B cell (primary cell): ENCODE measurements at places on chromosomes 7 and 10.

GRCh38 chr10:126836009-126836408 lies 69.2 kb upstream of the DOCK1 start:
- no peaks in the 10 kb centered on the region for H3K4me1 ChIP-seq
- no peak for DNase-seq
- no peak overlapping the region for H3K27ac ChIP-seq
- H3K27me3 ChIP-seq = no peaks in the 10 kb centered on the region
- H3K36me3 ChIP-seq = no peaks in the 10 kb centered on the region
- H3K4me3 ChIP-seq = no peak overlapping the region

GRCh38 chr7:4873071-4873944 lies 10.2 kb downstream of the RADIL start:
- H3K4me1 ChIP-seq = no peaks in the 10 kb centered on the region
- no peaks in the 10 kb centered on the region for H3K36me3 ChIP-seq
- no peaks in the 10 kb centered on the region for H3K27me3 ChIP-seq

DNA sequence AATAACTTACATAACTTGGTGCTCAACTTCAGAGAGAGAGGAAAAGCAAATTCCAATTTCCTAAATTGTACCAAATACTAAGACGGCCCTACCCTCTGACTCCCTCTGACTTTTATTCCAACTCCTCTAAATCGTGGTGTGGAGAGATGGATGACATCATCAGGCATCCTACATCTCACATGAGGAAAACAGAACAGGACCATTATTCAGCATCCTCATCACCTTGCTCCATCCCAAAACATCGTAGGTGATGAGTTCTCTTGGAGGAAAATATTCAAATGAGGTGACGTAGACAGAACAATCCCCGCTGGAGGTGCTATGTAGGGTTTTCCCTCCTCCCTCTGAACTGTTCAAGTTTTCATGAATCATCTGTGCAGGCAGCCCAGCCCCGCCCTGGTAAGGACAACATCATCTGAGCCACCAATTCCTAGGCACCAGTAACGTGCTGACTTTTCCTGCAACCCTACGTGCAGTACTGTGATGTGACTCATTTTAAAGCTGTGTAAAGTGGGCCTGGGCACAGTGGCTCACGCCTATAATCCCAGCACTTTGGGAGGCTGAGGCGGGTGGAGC lies 167.2 kb downstream of the CALN1 start:
- H3K27me3 ChIP-seq = no peaks in the 10 kb centered on the region
- no peak for DNase-seq
- H3K36me3 ChIP-seq = no peaks in the 10 kb centered on the region
- no peak overlapping the region for H3K4me3 ChIP-seq
- H3K4me1 ChIP-seq = no peaks in the 10 kb centered on the region

DNA sequence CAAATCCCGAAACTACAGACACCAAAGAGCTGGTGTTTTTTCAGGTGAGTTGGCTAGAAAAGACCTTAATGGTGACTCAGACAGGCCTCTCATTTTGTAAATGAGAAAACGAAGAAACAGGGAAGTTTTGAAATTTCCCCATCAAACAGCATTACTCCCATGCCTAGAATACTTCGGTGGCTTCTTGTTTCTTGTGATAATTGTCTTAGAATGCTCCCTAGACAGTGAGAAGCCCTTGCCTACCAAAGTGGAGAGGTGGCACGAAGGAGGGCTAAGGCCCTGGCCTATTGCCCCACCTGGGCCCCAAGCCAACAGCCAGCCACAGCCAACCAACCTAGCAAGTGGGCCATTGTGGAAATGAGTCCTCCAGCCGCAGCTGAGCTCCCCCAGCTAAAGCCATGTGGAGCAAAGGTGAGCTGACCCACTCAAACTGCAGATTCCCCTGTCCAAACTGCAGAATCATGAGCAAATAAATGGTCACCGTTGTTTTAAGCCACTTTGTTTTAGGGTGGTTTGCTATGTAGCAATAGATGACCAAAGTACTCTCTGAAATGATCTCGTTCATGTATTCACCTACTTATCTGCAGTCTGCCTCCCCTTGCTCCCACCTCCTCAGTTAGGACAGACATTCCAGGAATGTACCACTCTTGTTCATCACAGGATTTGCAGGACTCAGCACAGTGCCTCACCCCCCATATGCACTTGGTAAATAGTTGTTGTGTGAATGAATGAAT lies 97.7 kb upstream of the FGFR2 start:
- DNase-seq = no peak
- no peaks in the 10 kb centered on the region for H3K4me1 ChIP-seq
- H3K27ac ChIP-seq = no peak overlapping the region

- H3K4me1 ChIP-seq = no peaks in the 10 kb centered on the region
- H3K36me3 ChIP-seq = peaks cover 25% of the 10 kb centered on the region
- H3K27ac ChIP-seq = no peak overlapping the region
- H3K4me3 ChIP-seq = no peak overlapping the region
- no peak for DNase-seq
These were observed 25.3 kb upstream of the C10orf95 start for GRCh38 chr10:102476466-102477141.

DNA sequence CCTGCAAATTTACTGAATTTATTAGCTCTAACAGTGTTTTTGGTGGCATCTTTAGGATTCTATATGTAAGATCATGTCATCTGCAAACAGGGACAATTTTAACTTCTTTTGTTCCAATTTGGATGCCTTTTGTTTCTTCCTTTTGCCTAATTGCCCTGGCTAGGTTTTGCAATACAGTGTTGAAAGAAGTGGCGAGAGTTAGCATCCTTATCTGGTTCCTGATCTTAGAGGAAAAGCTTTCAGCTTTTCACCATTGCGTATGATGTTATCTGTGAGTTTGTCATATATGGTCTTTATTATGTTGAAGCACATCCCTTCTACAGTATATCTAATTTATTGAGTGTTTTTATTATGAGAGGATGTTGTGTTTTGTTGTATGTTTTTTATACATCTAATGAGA lies 301.4 kb downstream of the PTPRN2 start:
- H3K27ac ChIP-seq = no peak overlapping the region
- no peaks in the 10 kb centered on the region for H3K36me3 ChIP-seq
- H3K4me1 ChIP-seq = no peaks in the 10 kb centered on the region
- no peak for DNase-seq

- no peaks in the 10 kb centered on the region for H3K4me1 ChIP-seq
- no peaks in the 10 kb centered on the region for H3K27me3 ChIP-seq
- DNase-seq = no peak
- H3K36me3 ChIP-seq = no peaks in the 10 kb centered on the region
These were observed 264.5 kb downstream of the PLXNA4 start for GRCh38 chr7:132311733-132312132.

DNA sequence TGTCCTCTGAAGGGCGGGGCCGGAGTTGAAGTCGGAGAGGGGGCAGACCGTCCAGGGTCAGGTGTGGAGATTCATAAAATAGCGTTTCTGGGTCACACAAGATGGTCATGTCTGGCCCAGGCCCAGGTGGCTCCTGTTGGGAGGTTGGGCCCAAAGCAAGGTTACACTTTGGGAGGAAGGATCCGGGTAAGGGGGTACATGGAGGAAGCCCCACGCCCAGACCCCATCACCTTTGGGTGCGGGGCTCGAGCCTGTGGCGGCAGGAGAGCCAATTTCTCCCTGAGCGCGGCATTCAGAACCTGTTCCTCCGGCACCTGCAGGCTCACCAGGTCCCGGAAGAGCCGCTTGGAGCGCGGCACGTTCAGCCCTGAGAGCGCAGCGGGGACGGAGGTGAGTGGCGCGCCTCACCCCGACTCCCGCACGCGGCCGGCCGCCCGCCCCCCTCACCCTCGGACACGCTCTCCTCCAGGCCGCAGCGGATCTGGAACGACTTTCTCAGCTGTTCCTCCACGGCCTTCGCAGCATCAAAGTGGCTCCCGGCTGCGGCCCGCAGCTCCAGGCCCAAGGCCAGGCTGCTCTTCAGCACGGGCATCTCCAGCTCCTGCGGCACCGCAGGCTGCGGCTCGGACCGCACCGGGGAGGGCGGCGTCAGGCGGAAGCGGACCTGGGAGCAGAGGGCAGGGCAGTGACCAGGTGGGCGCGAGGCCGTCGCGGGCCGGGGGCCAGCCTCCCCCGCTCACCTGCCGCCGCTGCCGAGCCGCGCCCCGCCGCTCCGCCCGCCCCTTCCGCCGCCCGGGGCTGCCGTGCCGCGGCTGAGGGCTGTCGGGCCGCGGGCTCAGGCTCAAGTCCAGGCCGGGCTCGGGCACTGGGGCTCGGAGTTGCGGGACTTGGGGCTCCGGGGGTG lies 644 bp downstream of the PPP1R35 start:
- peak overlapping the region; percentile 87 for H3K27ac ChIP-seq
- DNase-seq = peak; percentile 81
- no peaks in the 10 kb centered on the region for H3K27me3 ChIP-seq
- peaks cover 5% of the 10 kb centered on the region for H3K36me3 ChIP-seq
- H3K4me1 ChIP-seq = peaks cover 46% of the 10 kb centered on the region

DNA sequence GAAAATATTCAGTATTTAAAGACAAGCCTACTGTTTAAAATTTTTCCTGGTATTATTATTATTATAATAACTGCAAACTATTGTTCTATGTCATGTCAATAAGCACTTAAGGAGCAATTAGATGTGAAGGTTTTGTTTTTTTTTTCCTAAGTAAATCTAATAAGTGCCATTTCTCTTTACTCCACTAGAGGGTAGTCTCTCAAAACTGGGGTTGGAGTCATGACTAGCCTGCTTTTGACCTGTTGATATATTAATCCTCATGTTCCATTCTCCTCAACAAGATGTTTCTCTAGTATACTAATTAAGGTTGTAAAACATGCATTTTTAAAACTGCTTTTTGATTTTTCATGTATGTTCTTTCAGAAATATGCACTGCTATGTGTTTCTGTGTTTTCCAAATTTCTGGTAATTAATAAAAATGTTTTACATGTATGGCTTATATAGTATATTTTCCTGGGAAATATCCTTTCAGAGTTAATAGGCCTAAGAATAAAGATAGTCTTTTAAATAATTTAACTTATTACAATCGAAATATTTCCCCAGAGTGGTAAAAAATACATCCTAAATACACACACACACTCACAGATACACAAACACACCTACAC lies 1.0 kb upstream of the LRRN3 start:
- no peaks in the 10 kb centered on the region for H3K27me3 ChIP-seq
- no peak overlapping the region for H3K4me3 ChIP-seq

DNA sequence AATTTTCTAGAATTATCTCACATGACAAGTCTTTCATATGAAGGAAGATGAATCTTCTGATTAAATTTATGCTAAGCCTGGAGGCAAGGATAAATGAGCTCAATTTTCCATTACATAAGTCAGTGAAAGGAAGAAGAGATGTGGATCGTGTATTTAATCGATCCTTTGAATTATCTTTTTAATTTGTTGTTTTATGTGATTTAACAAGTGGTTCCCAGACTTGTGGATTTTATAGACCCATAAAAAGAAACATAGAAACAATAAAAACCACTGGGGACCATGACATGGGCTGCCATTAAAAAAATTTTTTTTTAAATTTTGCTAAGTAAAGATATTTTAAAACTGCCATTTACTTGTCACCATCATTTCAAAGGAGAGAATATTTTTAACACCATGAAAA lies 45.0 kb downstream of the SLK start:
- H3K27me3 ChIP-seq = no peaks in the 10 kb centered on the region
- no peak for DNase-seq
- no peak overlapping the region for H3K27ac ChIP-seq
- H3K4me3 ChIP-seq = no peak overlapping the region
- H3K36me3 ChIP-seq = peaks cover 10% of the 10 kb centered on the region
- H3K4me1 ChIP-seq = no peaks in the 10 kb centered on the region

DNA sequence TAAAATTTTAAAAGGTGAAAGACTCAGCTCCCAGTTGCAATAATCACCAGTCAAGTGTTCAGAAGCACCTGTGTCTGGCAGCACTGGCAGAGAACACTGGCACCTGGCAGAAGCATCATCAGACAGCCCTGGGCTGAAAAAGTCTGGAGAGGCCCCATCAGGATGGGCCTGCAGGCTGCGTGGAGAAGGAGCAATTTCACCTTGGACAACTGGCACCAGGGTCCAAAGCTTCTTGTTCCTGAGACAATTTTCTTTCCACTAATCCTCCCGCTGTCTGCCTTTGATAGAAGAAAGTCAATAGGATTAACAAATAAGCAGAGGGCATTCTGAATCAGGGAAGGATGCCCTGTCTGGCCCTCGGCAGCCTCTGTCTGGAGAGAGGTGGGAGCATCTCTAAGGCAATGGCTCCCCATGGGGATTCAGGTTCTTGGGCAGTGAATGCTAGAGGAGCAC lies 6.5 kb downstream of the COBL start:
- H3K4me3 ChIP-seq = no peak overlapping the region
- H3K4me1 ChIP-seq = no peaks in the 10 kb centered on the region
- no peak overlapping the region for H3K27ac ChIP-seq
- peaks cover 5% of the 10 kb centered on the region for H3K27me3 ChIP-seq
- DNase-seq = no peak
- H3K36me3 ChIP-seq = no peaks in the 10 kb centered on the region

DNA sequence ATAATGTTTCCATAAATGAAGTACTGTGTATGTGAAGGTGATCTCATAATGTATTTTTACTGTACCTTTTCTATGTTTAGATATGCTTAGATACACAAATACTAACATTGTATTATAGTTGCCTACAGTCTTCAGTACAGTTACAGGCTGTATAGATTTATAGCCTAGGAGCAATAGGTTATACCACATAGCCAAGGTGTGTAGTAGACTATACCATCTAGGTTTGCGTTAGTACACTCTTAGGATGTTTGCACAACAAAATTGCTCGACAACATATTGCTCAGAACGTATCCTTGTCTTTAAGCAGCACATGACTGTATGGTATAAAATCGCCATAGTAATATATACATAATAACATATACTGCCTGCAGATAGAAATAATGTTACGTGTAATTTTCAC lies 42.9 kb downstream of the WAC start:
- H3K36me3 ChIP-seq = peaks cover 10% of the 10 kb centered on the region
- DNase-seq = no peak
- H3K4me1 ChIP-seq = peaks cover 4% of the 10 kb centered on the region
- no peaks in the 10 kb centered on the region for H3K27me3 ChIP-seq

- DNase-seq = no peak
- no peaks in the 10 kb centered on the region for H3K27me3 ChIP-seq
- H3K27ac ChIP-seq = no peak overlapping the region
- peaks cover 5% of the 10 kb centered on the region for H3K4me1 ChIP-seq
- no peaks in the 10 kb centered on the region for H3K36me3 ChIP-seq
- H3K4me3 ChIP-seq = no peak overlapping the region
These were observed 143.0 kb downstream of the ARHGAP22 start for GRCh38 chr10:48461623-48462481.
